Heart right ventricle (tissue), 16 donors: ENCODE measurements at places on chromosomes 3 and 15. TPM values are rescaled to one million over a fixed set of nuclear protein-coding genes. Genes with fewer than 3 reads are reported as not detected.

GRCh38 chr3:14915636-14916222 lies 31.7 kb upstream of the NR2C2 start:
- no peak for DNase-seq

DNA sequence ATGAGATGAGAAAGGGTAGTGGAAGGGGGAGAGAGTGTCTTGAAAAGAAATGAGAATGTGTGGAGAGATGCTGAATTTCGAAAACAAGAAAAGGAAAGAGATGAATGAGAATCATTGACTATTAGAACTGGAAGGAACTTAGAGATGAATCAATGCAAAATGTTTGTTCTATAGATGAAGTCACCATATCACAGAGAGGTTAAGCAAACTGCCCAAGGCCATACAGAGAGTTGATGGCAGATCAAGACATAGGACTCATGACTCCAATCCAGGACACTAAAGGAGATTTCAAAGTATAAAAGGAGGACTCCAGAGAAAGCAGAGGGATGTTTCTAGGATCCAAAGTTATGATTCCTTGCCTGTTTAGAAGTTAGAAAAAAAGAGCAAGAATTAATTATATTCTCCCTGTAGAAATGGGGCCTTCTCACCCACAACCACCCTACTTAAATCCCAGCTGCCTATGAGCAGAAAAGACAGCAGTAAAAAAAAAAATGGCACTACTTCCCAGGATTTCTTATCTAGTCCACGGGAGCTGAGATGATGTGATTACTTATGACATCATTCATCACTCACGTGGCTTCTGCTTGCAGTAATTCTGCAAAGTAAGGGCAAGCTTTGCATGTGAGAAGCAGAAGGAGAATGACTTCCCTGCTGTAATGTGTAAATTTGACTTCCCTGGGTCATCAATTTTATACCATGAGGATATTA lies 210.8 kb upstream of the MRPL3 start:
- DNase-seq, result no peak

GRCh38 chr3:72193771-72194430 lies 409.0 kb upstream of the PROK2 start:
- no peak for DNase-seq

DNA sequence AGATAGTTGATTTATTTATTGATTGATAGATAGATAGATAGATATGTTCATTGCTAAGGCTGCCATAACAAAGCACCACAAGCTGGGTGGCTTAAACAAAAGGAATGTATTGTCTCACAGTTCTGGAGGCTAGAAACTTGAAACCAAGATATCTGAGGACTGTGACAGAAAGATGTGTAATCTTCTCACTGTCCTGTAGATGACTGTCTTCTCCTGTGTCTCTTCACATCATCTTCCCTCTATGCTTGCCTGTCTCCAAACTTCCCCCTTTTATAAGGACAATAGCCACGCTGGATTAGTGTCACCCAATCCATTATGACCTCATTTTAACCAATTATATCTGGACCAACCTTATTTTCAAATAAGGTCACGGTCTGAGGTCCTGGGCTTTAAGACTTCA lies 40.9 kb downstream of the GNB4 start:
- DNase-seq, result no peak

DNA sequence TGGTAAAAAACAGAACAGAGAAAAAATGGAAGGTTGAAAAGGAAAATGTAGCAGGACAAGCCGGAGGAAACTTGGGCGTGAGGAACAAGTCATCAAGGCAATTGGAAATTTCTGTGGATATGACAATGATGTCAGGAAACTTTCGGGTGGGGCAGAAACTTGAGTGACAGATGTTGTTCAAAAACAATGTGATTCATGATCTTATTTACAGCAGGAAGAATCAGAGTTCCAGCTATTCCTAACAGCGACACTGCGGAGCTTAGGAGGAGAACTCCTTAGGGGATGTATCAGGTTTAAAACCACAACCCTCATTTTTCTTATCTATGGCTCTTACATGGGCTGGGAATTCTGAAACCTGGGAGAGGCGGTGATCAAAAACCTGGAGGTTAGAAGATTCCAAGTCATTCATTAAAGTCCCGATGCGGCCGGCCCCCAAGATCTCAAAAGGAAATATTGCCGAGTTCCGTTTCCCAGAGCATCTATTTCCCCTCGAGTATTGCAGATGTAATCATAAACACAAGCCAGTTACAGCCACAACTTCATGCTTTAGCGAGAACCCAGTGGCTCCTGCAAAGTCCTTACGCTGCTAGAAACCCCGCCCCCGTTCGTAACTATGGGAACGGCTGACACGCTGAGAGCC lies 659 bp upstream of the ARRDC4 start:
- DNase-seq, result no peak

DNA sequence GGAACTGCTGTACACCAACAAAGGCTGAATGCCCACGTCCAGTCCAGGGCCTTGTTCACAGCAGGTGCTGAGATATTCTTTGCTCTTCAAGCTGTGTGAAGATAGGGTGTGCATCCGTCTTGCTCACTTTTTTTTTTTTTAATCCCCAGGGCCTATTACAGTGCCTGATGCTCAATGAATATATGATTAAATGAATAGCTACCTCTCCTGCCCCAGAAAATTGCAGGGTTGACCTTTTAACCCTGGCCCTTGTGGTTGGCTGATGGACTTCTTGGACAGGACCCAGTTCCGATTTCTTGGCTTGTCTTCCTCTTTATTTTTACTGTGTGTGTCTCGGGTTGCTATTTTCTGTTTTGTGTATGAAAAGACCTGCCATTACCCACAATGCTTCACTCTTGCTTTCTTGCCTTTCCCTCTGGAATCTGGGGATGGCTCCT lies 2.9 kb upstream of the FYTTD1 start:
- peak; percentile 16 for DNase-seq

DNA sequence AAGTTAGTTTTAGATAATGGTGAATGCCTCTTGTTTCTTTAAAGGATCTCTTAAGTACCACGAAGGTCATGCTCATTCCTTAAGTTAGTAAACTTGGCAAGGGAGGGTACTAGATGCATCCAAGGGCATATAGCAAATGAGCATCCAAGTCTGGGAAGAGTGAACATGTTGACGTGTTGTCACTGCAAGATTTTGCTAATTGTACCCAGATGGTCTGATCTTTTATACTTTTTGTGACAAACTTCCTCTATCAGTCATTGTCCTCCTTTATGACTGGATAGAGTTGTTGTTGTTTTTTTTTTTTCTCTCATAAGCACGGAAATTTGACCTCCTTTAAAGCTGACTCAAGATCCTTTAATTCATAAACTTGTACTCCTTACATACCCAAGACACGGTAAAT lies 121.3 kb downstream of the CHST2 start:
- DNase-seq, result no peak

- DNase-seq, result no peak
Observed at GRCh38 chr15:39128746-39129145, 452.1 kb upstream of the THBS1 start.

DNA sequence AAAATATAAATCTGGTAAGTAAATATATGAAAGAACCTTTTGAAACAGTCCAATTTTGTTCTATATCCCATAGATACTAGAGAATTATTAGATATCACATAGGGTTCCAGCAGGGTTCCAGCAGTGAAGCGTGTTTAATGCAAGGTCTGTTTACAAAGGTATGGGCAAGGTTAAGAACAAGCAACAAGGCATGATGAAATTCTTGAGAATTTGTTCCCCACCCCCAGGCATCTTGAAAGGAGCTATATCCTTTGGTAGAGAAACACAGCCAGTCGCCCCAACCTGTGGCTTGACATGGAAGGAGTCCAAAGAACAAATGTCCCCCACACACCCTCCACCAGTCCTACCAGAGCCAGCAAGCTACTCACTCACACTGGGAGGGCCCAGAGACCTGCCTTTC lies 18.6 kb upstream of the FNDC3B start:
- DNase-seq, result no peak

DNA sequence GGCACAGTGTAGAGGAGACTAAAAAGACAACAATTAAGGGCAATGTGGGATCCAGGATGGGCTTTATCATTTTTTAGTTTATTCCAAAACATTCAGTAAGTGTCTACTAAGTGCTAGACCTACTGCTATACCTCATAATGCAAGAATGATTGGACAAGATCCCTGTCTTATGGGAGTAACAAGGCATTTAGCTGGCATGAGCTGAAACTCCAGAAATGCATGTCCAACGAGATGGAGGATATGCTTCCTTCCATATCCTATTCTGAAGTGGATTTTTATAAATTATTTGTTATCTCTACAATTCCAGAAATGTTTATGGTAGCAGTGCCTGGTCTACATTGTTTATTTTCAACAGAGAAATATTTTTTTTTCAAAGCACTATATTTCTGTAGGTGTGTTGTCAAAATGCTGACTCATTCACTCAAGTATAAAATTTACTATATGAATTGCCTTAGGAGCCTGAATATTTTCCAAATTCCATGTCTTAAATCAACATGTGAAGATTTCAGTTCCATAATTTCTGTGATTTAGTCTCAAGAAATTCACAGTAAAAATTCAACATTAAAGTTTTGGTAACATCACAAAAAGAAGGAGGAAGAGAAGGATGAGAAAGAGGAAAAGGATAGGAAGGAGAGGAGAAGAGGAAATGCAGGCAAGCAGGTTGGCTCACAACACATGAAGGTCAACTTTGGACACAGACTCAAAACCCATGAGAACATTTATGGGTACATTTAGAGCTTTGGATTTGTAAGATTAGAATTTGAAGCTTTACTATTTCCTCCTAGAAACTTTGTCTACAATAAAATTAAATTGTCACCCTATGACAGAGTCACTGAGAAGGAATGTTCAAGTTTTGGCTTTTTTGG lies 88.6 kb downstream of the P3H2 start:
- no peak for DNase-seq

DNA sequence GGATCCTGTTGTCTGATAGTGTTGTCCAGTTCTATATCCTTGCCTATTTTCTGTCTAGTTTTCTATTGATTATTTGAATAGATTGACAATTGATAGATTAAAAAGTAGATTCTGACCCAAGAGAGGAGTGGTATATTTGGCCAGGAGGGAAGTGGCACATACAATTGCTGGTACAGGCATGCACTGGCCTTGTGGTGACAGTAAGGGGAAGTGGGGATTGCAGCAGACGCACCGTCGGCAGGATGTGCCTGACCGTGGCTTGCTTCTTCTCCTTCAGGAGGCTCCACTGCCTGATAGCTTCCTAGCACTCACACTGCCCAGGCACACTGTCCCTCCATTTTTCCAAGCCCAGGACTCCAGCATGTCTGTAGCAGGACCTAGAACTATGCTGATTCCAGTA lies 10.5 kb downstream of the GABRG3 start:
- no peak for DNase-seq

- DNase-seq, result no peak
Observed at GRCh38 chr3:12454076-12454815, 30.0 kb upstream of the TSEN2 start.

DNA sequence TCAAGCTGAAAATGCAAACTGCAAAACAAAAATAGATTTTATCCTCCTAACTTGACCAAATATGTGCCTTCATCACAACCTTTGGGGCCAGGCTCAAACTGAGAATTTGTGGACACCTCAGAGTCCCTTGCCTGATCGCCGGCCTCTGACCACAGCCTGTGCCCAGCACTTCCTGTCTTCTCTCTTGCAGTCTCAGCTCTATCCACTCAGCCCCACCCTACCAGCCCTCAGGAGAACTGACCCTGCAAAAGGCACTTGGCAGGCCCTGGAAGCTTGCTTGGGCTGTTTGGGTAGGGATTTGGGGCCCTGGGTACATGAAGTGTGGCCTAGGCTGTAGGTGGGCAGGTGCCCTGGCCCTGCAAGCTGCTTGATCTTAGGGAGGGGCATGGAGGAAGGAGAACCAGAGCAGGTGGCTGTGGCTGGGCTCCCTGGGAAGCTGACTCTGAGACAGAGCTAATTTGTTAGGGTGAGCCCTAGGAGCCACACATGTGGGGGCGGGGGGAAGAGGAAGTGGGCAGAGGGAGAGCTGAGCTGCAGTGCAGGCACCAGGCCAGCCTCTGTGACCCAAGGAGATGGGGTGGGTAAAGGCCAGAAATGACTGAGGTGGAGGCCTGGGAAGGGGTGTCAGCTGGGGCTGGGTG lies 8.6 kb downstream of the CLEC3B start:
- DNase-seq, result peak; percentile 67

DNA sequence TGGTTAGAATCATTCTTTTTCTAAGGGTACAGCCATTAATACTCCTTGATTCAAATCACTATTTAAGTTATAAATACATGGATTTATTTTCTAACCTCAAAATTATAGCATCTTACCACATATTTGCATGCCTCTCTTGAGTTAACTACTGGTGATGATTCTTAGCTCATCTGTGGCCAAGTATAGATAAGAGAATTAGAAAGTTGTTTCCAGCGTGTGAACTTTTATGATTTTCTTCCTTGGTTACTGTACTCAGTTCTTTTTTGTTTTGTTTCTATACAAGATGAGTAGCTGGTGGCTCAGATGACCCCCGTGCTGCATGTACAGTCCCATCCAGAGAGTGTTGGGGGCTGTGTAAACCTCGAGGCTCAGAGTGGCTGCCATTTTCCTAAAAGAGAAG lies 124.6 kb downstream of the IGF1R start:
- no peak for DNase-seq

DNA sequence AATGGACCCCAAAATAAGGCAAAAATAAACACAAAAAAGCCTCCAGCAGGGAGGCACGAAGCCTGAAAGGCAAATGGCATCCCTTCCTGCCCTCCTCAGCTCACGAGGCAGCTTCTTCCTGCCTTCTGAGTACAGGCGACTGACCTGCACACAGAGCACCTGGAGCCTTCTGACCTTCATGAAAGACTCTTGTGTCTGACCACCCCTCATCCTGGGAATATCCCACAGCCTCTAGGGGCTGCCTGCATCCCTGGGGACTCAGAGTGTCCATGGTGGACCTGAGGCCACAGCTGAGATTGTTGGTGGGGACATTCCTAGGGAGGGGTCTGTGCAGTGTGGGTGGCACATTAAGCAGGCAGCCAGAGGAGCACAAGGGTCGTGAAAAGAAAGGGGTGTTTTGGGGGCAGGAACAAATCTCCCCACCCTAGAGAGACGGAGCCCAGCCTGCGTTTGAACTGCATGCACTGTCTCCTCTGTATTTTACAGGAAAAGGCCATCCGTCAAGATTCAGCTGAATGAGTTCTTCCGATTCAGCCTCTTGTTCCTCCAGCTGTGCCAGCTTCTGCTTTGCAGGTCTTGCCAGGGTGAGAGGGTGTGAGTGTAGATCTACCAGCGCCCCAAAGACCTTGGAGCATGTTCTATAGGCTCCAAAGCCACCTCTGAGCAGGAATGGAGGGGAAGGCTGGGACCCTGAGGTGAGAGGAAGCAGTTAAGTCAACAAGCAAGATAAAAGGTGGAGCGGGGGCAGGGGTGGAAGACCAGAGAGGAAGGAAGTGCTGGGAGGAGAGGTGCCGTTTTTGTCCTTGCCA lies 80.4 kb upstream of the MEF2A start:
- no peak for DNase-seq

GRCh38 chr3:191139736-191140135 lies 59.3 kb upstream of the OSTN start:
- DNase-seq, result no peak

DCP1A gene
- 20.1 TPM for total RNA-seq

GPR15 gene
- total RNA-seq, result not detected

SUSD5 gene
- total RNA-seq, result 0.87 TPM

LNP1 gene
- total RNA-seq, result 4.3 TPM

AHSG gene
- not detected for total RNA-seq

RLBP1 gene
- total RNA-seq, result not detected

ERICH6 gene
- not detected for total RNA-seq

RFTN1 gene
- total RNA-seq, result 17.4 TPM

SLC9C1 gene
- 2.2 TPM for total RNA-seq
